Muscle of leg (tissue), 16 donors: ENCODE measurements at places on chromosomes 3 and 15. TPM values are rescaled to one million over a fixed set of nuclear protein-coding genes. Genes with fewer than 3 reads are reported as not detected.

GRCh38 chr3:72169561-72170472 is 384.9 kb upstream of the PROK2 start:
- no peak for DNase-seq

- no peak for DNase-seq
Observed at GRCh38 chr3:38054499-38055001, 15.5 kb downstream of the DLEC1 start.

DNA sequence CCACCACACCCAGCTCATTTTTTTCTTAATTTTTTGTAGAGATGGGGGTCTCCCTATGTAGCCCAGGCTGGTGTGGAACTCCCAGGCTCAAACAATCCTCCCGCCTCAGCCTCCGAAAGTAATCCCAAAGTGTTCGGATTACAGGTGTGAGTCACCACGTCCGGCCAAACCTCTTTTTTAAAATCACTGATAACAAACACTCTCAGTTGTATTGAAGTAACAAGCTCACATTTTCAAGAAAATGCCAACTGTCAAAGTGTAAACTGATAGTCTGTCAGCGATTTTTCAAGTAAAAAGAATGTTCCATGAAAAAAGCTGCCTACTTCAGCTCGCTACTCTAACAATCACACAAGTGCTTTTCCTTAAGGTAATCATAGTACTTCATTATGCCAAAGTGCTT is 33.4 kb downstream of the UBXN7 start:
- DNase-seq: no peak

DNA sequence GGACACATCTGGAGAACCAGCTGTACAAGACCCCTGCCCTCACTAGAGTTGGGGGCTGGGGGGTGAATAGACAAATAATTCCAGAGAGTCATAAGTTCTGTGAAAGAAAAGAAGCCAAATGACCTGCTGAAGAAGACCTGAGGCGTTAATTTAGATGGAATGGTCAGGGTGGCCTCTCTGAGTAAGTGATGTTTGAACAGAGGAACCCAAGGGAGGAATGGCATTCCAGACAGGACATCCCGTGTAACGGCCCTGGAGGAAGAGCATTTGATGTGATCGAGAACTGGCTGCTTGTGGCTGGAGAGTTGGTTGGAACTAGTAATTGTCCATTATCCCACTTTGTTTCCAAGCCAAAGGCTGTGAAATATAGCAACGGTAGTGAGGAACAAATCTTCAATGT is 1.7 kb downstream of the NR2C2 start:
- DNase-seq: peak; percentile 35

- no peak for DNase-seq
Observed at GRCh38 chr3:170539897-170540296, 46.0 kb downstream of the SLC7A14 start.

DNA sequence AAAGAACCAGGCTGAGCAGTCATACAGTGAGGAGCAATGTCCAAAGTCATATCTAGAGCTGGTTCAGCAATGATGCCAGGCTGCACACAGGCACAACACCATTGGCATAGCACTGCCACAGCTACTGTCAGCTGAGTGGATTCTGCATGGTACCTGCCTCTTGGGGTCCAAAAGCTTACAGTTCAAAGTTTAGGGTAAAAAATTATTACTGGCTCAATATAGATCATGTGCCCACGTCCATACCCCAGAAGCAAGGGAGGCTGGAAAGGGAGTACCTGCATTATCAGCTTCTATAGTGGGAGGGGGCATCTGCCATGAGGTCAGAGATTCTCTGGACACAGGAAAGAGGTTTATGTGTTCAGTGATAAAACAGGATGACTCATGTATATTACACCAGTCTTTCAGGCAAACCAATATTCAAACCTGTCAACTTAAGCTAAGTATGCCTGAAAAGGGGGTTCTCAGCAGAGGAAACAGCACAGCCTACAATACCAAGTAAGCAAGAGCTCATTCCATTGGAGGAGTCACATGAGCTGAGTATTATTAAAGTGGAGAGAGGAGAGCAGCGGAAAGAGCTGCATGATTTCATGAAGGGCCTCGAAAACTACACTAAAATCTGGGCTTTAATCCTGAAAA is 99.0 kb downstream of the ANO10 start:
- DNase-seq: no peak

GATA2 gene
- total RNA-seq: 2.1 TPM

SLC38A3 gene
- total RNA-seq: 1.7 TPM

EPHA6 gene
- total RNA-seq: 0.62 TPM

HTD2 gene
- total RNA-seq: 11.1 TPM

SH3GL3 gene
- 8.6 TPM for total RNA-seq

DNA sequence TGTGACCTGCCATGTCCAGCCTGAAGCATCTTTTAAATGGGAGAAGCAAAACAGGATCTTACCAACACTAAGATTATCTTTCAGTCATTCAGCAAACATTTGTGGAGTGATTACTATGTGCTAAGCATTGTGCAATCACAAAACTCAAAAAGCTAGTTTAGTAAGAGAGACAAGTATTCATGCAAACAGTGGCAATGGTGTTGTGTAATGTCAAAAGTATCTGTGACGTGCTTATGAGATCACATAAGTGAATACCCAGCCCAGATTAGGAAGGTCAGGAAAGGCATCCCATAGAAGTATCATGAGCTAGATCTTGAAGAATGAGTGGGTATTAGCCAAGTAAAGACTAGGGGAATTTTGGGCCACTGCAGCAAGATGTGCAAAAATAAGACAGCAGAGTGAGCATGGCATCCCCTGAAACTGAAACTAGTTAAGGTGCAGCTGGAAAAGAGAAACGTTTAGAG is 32.1 kb downstream of the SEC62 start:
- no peak for DNase-seq

DNA sequence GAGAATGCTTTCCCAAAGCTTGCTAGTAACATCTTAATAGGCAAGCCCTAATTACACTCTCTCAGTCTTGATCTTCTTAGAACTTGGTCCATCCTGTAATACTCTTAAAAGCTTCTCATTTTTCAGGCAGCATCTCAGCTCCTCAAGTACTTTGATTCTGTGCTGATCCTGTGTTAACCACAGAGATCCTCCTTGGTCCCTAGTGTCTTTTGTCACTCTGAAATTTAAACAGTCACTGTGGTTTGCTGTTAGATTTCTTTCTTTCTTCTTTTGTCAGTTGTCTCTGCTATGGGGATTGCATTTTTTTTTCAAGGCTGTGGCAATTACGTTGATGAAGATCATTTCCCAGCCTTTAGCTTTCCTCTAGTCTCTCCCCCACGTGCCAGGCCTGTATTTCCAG is 26.0 kb upstream of the UBE3A start:
- DNase-seq: no peak

- no peak for DNase-seq
Observed at GRCh38 chr3:169558371-169558770, 105.1 kb downstream of the MECOM start.
